ELR (cell line): ENCODE measurements at places on chromosomes 7 and 10.

DNA sequence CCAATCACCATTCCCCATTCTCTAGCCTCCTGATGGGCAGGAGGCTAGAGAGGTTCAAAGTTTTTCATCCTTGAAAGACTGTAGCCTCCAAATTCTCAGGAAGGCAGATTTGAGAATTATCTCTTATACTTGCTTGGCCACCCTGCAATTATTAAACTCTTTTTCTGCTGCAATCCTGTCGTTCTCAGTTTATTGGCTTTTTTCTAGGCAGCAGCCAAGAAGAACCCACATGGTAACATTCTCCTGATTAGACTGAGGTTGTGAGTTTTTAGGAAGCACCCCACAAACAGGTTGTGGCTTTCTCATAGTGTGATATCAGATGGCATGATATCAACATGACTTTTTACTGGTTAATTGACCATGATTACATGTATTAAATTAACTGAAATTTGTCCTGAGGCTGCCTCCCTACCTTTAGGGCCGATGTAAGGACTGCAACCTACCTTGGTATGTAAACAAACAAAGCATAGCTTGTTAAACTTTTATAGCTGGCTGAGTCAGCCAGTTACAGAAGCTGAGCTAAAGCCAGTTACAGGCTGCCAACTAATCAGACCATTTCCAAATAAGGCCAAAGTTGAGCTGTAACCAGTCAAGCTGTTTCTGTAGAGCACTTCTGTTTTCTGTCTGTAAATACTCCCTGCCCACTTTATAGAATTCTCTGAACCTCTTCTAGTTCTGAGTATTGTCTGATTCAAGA is 3.2 kb upstream of the ZNF248 start:
- peak; percentile 54 for DNase-seq

DNA sequence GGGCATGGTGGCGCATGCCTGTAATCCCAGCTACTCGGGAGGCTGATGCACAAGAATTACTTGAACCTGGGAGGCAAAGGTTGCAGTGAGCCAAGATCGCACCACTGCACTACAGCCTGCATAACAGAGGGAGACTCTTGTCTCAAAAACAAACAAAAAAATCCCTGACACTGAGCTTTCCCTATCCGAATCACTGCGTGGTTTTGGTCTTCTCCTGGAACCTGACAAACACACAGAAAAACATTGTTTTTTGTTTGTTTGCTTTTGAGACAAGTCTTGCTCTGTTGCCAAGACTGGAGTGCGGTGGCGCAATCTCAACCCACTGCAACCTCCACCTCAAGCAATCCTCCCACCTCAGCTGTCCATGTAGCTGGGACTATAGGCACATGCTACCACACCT is 50.4 kb upstream of the PTPRN2 start:
- DNase-seq, result no peak

GRCh38 chr7:2508327-2509215 is 11.0 kb upstream of the LFNG start:
- DNase-seq, result peak; percentile 81

DNA sequence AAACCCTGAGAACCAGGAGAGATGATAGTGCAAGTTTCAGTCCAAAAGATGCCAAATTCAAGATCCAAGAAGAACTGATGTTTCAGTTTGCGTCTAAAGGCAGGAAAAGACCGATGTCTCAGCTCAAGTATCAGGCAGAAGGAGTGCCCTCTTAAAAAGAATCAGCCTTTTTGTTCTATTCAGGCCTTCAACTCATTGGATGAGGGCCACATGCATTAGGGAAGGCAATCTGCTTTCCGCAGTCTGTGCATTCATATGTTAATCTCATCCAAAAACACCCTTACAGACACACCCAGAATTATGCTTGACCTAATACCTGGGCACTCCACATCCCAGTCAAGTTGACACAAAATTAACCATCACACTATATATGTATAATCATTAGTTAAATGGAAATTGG is 45.2 kb downstream of the DNAJB9 start:
- no peak for DNase-seq

DNA sequence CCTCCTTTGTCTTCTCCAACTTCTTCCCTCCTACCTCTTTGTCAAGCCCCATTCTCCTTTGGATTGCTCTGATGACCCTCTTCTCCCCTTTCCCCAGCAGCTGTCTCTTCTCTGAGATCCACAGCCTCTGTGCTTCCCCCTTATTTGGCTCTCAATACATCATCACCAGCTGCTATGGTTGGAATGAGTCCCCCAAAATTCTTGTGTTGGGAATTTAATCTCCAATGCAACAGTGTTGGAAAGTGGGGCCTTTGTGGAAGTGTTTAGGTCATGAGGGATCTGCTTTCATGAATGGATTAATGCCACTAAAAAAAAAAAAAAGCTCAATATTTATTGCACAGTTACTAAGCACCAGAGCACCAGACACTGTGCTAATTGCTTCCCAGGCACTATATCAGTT is 39.2 kb upstream of the FRMD4A start:
- no peak for DNase-seq

GRCh38 chr7:84102213-84102612 is 92.4 kb downstream of the SEMA3A start:
- DNase-seq, result no peak

GRCh38 chr7:27777662-27778061 is 37.7 kb downstream of the TAX1BP1 start:
- no peak for DNase-seq

GRCh38 chr10:29158066-29158465 is 130.8 kb upstream of the LYZL1 start:
- no peak for DNase-seq

GRCh38 chr7:121530227-121531174 is 134.4 kb upstream of the FAM3C start:
- DNase-seq, result peak; percentile 96

- DNase-seq, result no peak
Measured at GRCh38 chr7:52586704-52587103, 448.7 kb upstream of the POM121L12 start.

- DNase-seq, result no peak
Measured at GRCh38 chr10:110867807-110868465, 3.8 kb upstream of the PDCD4 start.
